ENCODE measurements at places on chromosomes 4 and X.

GRCh38 chrX:6695717-6696116 lies 160.8 kb upstream of the VCX3A start:
- DNase-seq = no peak

GRCh38 chr4:148311526-148311925 lies 130.7 kb downstream of the NR3C2 start:
- DNase-seq = no peak

DNA sequence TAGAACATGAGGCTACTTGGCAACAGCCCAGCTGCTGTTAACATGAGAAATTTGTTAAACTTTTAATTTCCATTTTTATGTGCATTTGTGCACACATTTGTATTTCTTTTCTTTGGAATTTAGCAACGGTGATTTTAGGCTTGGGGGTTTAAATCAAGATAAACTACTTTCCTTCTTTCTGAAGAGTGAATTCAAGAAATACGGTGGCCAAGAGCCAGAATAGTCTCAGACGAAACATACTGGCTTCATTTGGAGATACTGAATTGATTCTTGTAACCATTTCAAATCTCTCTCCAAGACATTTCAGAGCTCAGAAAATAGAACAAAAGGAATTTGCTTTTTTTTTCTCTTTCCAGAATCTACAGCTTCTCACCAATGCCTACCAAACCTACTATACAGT lies 134.1 kb upstream of the SCML1 start:
- no peak for DNase-seq

DNA sequence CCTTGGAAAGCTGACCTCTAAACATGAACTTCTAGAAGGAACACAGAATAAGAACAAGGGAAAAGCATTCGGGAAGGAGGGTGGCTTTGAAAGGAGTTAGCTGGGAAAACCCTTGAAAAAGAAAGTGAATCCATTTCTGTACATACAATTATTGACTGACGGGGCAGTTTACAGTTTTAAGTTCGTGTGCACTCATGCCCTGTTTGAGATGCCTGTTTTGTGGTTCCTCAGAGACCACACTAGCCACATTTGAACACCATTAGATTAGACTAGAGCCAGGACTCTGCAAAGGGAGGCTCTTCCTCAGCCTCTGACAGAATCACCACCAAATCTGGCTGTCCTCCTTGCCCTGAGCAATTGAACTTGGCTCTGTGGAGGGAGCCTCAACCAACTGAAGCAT lies 158.3 kb downstream of the PALLD start:
- DNase-seq = no peak

- peak; percentile 14 for DNase-seq
Observed at GRCh38 chr4:110059556-110060191, 138.7 kb downstream of the ELOVL6 start.

GRCh38 chr4:120130786-120131185 lies 64.1 kb upstream of the MAD2L1 start:
- DNase-seq = no peak

- DNase-seq = no peak
Observed at GRCh38 chrX:132207996-132208395, 11.3 kb downstream of the RAP2C start.

GRCh38 chr4:76689145-76689817 lies 208.7 kb downstream of the SOWAHB start:
- DNase-seq = no peak

- DNase-seq = no peak
Observed at GRCh38 chrX:109880629-109881028, 122.3 kb upstream of the TMEM164 start.

DNA sequence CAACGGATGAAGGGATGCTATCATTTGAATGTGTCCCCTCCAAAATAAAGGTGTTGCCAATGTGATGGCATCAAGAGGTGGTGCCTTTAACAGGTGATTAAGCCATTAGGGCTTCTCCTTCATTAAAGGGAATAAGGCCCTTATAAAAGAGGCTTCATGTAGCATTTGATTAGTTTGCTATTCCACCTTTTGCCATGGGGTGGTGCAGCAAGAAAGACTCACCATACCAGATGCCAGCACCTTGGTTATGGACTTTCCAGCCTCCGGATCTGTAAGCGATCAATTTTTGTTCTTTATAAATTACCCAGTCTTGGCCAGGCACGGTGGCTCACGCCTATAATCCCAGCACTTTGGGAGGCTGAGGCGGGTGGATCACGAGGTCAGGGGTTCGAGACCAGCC lies 7.9 kb upstream of the SLC25A43 start:
- DNase-seq = no peak

DNA sequence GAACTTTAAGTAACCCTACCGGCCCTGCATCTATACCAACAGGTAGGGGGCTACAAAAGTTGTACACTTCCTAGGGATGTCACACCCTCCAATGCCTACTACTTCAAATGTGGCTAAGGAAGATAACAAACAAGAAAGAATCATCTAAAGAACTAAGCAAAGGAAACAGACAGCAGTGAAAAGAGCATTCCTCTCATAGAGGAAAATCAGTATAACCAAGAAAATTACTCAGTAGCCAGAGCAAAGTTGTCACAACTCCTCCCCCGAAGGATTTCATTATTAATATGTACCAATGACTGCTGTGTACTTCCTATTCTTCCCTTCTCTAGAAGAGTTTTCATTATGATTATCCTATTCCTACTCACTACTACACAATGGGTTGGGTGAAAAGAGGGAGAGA lies 12.6 kb downstream of the ANKRD17 start:
- no peak for DNase-seq

DNA sequence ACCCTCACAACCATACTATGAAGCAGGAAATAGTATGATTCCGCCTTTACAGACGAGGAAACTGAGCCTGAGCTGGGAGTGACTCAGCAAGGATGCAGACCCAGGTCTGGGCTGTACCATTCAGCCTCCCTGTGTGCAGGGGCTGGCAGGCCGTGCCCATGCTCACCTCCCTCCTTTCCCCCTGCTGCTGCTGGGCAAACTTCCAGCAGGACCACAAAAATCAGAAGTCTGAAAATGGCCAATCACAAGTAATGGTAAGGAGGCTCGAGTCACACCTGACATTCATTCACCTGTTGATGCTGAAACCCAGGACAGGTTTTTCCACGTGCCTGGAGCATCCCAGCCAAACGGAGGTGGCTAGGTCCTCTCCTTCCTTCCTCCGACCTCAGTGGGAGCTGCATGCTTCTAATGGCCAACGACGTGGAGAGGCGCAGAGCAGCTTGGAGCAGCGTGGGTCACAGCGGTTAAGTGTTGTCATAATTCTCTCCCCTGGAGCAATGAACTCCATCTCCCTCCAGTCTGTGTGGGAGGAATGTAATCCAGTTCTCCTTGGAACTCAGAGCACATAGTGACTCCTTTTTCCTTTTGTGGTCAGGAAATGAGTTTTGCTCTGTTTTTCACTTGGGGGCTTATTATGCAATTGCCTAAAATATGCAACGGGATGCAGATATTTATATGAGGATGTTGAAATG lies 371.7 kb downstream of the BCOR start:
- DNase-seq = peak; percentile 45

- no peak for DNase-seq
Observed at GRCh38 chr4:75845992-75846391, 56.3 kb downstream of the PPEF2 start.

DNA sequence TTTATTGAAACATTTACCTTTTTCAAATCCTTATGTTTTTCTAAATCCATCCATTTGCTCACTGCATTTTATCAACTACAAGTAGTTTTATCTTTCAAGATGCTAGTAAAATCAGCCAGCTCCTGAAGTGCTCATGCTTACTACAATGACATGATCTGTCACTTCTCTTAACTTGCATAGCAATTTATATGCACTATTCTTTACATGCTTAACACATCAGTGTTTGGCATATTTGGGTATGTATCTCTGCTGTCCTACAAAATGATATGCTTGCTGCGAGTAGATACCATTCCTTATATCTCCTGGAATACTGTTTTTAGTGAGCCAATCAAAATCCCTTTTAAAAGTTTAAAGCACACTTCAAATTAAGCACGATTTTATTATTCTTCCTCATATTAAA lies 2726.8 kb downstream of the PCDH7 start:
- DNase-seq = no peak

DNA sequence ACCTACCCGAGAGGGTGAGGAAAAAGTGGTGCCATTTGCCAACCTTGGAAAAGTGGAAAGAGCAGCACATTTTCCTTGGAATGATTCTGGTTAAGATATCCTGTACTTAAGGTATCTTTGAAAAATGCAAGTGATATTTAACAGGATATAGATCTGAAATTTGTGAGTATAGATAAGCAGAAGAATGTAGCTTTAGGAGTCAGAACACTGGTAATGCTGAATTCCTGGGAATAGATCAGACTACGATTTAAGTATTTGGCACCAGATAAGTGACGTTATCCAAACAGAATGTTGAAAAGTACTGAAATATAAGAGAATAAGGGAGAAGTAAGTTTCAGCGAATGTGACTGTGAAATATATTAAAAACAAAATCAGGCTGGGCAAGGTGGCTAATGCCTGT lies 210.1 kb downstream of the PCDH7 start:
- no peak for DNase-seq

GRCh38 chr4:154616287-154616686 lies 3.8 kb upstream of the FGG start:
- DNase-seq = no peak

DNA sequence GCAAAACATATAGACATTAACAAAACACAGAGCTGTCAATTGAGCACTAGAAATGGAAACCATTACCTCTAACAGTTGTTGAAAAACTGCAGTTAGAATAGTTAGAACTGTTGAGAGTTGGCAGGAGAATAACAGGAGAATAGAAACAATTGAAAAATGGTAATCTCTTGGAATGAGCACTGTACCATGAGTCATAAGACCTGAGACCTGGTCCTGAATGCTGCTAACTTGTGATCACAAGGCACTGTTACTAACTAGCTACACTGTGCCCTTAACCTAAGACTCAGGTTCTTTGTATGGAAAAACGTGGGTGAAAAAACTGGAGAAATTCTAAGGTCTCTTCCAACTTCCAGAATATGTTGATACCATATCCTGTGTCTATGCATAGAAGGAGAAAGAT lies 29.3 kb downstream of the FAM114A1 start:
- no peak for DNase-seq

GRCh38 chr4:97153042-97153441 lies 990.2 kb downstream of the STPG2 start:
- no peak for DNase-seq

GRCh38 chr4:67393699-67394281 lies 151.5 kb downstream of the CENPC start:
- DNase-seq = peak; percentile 22

DNA sequence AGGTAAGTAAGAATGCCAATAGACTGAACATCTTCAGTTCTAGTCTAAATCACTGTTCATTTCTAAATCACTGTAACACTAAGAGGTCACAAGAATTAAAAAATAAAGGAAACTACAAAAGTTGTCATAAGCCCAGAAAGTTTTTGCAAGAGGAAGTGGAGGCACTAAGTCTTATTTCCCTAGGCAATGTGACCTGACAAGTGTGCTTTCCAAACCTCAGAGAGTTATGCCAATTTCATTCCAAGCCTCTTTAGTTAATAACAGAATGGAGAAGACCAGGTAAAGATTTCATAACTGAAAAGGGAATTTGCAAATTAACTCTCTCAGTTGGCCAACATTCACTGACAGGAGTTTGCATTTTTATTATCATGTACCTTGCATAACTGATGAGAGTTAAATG lies 40.5 kb downstream of the BBS12 start:
- no peak for DNase-seq

DNA sequence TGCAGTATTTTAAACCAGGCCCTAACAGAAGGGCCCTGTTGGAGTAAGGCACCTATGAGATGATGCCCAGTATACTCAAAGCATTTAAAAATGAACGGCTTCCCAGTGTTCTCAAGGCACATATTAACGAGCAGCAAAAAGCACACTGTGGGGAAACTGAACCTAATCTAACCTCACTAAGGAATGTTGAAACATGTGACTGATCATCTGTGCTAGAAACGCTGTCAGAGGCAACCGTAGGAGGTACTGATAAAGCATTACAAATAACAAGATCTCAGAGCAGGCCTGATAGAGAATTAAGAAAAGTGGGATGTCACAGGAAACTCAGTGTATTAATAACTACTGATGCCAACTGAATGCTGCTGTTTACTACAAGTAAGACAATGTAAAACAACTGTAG lies 24.0 kb downstream of the ASB9 start:
- no peak for DNase-seq

DNA sequence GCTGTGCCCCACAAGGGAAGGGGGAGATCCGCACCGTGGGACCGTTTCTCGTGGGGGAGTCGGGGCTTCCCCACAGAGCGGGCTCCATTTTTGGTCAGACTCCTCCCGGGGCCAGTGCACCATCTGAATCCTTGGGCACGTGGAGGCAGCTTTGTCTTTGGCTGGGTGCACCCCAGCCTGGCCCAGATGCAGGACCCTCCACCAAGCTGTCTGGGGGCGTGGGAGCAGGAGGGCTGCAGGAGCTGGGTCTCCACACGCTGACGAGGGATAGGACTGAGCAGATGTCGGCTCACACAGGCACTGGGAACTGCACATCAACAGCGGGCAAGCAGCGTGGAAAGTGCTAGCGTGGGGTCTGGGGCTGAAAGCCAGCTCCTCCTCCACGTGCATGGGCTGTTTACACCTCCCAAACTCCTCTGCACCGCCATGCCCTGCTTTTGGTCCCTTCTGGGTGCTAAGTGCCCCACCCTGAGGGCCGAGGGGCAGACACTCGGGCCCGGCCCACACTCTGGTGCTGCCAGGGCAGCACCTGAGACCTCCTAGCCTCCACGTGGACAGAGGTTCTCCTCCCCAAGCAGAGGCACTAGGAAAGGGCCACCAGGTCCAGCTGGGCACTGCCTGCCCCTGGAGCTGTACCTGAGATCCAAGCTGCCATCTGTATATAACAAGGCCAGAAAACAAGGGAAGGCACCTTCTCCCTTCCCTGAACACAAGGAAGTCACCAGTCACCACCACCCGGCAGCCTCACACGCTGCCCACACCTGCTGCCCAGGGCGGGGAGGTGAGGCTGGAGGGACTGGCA lies 13.8 kb downstream of the DGKQ start:
- DNase-seq = no peak

DNA sequence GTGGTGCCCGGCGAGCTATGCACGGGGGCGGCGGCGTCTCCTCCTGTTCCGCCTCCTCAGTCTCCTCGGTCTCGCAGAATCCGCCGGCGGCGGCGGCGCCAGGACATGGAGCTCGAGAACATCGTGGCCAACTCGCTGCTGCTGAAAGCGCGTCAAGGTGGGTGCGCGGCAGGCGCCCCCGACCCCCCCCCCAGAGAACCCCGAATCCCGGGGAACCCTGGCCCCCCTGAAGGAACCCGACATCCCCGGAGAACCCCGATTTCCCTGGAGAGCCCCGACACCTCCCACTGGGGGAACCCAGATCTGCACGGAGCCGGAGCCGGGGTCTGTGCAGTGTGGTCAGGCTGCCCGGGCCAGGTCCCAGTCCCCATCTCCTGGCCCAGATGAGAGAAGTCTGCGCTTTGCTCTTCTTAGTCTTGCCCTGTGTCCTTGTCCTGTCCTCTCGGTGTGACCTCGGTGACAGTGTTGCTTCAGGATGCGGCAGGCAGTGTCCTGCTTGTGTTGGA lies 648 bp downstream of the GRK4 start:
- no peak for DNase-seq

GRCh38 chrX:8075636-8076035 lies 95.4 kb downstream of the VCX2 start:
- DNase-seq = no peak

All from HS-5 (cell line).